HS-5 (cell line): ENCODE measurements at places on chromosomes 11 and 22.
A peak's percentile ranks its signal among the peaks of the same experiment; 100 is the strongest.

- peak; percentile 44 for DNase-seq
These were observed at the start of gene SAAL1 for GRCh38 chr11:18105802-18106574. SAAL1 (minus strand) TSS chr11:18106082; CDS start chr11:18106041, 41 bp downstream.

- no peak for DNase-seq
These were observed 1.6 kb upstream of the TRIM29 start for GRCh38 chr11:120139316-120140069.

- no peak for DNase-seq
These were observed 59.5 kb downstream of the LIF start for GRCh38 chr22:30187094-30187493.

DNA sequence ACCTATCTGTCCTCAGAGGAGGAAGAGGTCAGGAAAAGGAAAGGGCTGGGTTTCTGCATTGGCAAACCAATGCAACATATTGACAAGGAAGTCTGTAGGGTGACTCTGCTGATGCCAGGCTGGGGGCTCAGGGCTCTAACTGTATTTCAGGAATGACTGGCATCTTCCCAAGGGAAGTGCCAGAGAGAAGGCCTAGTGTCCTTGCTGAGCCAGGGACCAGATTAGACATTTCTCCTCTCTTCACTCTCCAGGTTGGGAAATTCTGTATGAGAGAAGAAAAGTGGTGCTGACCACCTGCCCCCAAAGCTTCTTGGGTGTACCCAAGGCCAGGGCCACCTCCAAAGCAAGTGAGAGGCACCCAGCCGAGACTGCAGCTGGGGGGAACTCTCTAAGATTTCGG, 27.2 kb downstream of the GRIK4 start:
- DNase-seq, result no peak

DNA sequence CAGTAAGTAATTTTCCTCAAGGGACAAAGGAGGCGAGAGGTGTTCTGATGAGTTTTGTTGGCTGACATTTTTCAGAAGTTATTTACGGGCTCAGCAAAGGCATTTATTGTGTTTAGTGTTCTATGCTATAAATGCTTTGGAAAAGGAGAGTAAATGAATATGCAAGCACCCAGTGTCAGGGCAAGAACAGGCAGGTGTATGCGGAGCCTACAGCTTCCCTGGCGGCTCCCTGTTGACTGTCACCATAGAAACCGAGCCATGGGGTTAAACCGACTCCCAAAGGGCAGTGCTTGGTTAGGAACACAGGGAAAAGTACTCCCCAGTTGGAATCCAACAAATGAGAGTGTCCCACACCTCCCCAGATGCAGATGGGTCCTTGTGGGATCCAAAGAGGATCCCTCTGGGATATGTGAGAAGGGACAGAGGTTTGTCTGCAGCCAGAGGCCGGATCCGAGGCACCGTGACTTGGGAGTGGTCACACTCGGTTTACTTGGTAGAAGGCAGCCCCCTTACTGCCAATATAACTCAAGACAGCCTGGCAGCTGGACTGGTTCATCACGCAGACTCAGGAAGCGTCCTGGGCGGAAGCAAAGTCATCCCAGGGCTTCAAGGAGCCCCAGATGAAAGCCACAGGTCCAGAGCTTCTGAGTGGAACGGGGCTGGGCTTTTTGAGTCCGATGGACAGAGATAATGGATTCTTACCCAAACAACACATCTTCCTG, 329.7 kb downstream of the CTTN start:
- DNase-seq, result no peak

DNA sequence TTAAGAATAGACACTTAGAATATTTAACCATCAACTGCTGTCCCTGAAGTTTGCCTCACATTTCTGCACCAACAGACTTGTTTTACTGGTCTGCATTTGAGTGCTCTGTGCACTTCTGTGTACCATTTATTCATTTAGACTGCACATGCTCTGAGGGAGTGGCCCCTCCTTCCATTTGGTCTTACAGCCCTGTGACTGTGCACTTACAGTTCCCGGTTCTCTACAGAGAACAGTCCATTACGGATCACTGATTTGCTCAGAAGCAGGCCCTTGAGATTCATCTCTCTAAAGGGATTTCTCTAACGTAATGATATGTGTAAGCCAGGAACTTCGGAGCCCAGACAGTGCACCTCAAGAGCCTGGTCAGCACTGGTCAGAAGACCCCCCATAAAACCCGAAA, 247.3 kb upstream of the BLID start:
- no peak for DNase-seq

DNA sequence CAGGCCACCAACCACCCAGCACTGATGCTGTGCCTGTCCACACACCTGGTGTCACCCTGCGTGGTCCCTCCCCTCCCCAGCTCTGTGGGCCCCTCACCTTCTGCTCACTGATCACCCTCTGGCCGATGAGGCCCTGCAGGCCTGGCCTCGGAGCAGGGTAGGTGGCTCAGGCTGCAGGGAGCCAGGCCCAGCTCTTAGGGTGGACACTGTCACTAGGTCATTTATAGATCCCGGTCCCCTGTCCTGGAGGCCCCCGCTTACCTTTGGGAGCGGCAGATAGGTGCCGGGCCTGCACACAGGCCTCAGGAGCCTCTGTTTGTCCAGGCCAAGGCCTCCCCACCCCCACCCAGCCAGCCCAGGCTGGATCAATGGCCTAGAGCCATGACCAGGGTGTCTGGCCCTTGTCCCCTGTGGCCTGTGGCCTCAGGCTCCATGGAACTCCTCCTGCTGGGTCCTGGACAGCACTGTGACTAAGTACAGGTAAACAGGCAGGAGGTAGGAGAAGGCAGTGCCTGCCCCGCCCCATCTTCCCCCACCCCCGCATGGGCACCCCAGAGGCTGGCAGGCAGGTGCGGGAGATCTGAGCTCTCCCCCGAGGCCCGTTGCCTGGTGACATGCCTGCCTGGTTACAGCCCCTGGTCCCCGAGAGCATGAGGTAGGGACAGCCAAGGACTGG, at the start of gene TMPRSS6:
TMPRSS6 (minus strand) TSS at position 472 of the 676 bp plus-strand sequence. CDS start 6,296 bp downstream, outside the sequence.
- DNase-seq, result no peak

GRCh38 chr22:37019309-37020191, at the start of the genes MPST and TST:
MPST (plus strand) TSS chr22:37019742; CDS start chr22:37019837, 95 bp downstream.
TST (minus strand) TSS chr22:37019447; CDS start chr22:37018732, 715 bp downstream.
- no peak for DNase-seq

DNA sequence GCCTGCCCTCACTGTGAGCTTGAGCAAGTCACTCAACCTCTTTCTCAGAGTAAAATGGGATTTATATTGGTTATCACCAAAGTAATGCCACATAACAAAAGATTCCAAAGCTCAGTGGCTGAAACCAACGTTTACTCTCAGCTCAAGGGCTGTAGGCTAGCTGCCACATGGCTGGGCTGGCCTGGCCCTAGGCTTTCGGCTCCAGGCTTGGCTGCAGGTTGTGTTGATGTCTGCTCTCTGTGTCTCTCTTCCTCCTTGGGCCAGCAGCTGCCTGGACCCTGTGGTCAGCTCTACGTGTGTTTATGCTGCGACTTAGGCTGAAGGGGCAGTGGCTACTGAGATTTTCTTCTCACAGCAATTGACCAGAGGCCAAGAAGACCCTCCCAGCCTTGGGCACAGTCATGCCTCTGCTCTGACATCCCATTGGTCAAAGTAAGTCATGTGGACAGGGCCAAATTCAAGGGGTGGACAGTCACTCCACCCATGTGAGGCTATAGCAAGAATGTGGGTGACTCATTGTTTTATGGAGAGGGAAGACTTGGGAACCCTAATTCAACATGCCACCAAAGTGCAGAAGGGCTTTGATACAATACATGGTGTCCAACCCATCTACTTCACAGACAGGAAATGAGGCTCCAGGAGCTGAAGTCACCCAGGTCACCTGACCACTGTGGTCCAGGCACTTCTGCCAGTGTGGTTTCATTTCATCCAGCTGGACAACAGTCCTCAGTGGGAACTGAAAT, 90.6 kb downstream of the TSPAN18 start:
- DNase-seq, result peak; percentile 38

- DNase-seq, result no peak
These were observed 195.2 kb downstream of the TRIM29 start for GRCh38 chr11:119942583-119943297.

DNA sequence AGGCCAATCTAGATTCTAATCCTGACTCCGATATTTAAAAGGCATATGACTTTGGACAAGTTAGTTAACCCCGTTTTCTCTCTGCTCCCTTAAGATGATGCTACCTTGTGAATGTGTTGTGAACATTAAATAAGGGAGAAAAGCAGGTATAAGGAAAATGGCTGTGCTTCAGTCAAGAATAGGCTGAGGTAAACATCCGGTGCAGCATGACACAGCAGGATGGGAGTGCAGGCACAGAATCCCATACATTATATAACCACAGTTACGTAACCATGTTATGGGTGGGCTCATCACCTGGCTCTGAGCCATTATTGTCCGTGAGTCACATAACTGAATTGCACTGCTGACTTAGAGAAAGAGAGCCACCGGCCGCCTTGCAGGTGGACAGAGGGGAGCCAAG, 382.2 kb upstream of the ANO5 start:
- DNase-seq, result no peak

- DNase-seq, result no peak
These were observed 27.2 kb downstream of the GNB1L start for GRCh38 chr22:19827341-19828034.

DNA sequence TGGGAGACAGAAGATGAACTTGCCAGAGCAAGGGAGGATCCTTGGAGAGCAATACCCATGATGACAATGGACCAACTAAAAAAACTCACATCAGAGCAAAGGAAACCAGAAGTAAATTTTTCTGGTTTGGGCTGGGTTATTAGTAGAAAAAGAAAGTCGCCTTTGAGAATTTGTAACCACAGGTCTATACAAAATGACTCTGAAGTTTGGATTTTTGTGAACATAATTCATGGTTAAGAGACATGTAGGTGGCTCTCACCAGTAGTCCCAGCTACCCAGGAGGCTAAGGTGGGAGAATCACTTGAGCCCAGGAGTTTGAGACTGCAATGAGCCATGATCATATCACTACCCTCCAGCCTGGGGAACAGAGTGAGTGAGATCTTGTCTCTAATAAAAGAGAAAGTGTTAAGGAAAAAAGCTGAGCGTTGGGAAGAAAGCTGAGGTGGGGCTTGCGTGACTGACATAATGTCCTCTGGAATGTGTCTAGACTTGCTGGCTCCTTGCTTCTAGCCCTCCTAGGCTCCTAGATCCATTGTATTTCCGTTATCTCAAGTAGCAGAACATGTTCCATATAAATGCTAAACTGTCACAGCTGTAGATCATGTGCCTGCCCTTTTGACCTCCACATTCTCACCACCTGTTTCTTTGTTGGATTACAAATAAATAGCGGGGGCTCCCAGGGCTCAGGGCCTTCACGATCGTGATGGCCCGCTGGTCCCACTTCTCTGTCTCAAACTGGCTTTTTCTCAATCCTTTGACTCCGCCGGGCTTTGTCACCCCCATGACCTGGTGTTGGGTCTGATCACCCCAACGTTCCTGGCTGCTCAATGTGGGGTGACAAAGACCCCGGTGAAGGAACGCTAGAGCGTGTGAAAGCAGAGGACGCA, 56.2 kb upstream of the SC5D start:
- DNase-seq, result no peak

DNA sequence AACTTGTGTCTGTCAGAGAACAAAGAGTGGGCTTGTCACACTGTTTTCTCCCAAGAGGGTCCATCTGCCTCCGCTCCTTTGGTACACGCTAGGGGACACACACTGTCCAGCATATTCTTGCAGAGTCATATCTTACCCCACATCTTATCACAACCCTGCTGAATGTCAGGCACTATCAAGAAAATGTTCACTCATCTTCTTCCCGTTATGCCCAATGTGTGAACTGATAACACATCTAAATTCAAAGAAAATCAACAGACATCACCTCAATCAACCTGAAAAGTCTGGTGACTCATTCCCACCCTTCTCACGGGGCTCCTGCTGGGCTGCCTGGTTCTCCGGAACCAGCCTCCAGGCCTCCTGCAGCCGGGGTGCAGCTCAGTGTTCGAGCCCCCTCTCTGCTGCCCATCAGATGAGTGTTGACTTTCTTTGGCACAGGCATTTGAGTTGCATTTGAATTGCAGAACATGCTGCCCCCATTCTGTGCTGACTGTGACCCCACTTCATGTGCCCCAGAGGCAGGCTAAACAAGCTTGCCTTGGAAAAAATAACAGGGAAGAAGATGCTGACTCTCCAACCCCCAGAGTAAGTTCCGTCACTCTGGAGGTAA, 19.4 kb downstream of the GRAP2 start:
- DNase-seq, result no peak

DNA sequence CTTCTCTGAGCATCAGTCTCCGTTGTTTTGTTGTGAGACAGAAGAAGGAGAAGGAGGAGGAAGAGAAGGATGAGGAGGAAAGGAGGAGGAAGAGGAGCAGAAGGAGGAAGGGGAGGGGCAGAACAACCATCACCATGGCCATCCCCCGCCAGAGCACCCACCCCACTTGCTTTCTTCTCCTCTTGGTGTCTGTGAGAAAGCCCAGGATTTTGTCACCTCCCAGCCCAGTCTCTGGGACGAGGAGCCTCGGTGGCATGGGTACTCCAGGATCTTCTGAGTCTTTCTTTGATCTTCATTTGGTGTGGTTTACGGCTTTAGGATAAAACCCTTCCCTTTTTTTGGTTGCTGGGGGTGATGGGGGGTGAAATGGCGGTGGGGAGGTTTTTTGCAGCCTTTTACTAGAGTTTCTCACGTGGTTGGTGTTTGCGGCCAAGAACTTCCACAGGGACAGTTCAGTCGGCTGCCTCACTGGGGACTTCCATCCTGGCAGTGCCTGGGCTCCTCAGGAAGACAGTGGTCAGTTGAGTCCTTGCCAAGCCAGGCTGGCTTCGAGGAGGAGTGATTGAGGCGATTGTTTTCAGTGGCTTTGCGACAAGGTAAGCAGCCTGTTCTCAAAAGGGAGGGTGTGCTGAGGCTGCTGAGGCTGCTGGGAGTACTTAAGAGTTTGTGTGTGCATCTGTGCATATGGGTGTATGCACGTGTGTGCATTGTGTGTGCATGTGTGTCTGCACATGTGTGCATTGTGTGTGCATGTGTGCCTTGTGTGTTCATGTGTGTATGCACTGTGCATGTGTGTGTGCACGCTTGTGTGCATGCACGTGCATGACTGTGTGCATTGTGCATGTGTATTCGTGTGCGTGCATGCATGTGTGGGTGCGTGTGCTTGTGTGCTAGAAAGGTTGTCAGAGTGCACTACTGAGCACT, 567.5 kb downstream of the TBC1D22A start:
- no peak for DNase-seq

- no peak for DNase-seq
These were observed 404.3 kb downstream of the MN1 start for GRCh38 chr22:27397036-27397953.

GRCh38 chr11:114430290-114430689, 9.0 kb upstream of the REXO2 start:
- DNase-seq, result no peak

GRCh38 chr22:28599693-28600092, 79.9 kb downstream of the TTC28 start:
- DNase-seq, result no peak

GRCh38 chr11:131695889-131696429, 325.5 kb downstream of the NTM start:
- DNase-seq, result no peak
